Activated CD4-positive, alpha-beta memory T cell treated with anti-CD3 and anti-CD28 coated beads, Interleukin-2, amount 10 ng/mL, durations not matched to agents 7 days and 5 days (primary cell): ENCODE measurements at places on chromosomes 2 and 18. TPM values are rescaled to one million over a fixed set of nuclear protein-coding genes. Genes with fewer than 3 reads are reported as not detected.

DNA sequence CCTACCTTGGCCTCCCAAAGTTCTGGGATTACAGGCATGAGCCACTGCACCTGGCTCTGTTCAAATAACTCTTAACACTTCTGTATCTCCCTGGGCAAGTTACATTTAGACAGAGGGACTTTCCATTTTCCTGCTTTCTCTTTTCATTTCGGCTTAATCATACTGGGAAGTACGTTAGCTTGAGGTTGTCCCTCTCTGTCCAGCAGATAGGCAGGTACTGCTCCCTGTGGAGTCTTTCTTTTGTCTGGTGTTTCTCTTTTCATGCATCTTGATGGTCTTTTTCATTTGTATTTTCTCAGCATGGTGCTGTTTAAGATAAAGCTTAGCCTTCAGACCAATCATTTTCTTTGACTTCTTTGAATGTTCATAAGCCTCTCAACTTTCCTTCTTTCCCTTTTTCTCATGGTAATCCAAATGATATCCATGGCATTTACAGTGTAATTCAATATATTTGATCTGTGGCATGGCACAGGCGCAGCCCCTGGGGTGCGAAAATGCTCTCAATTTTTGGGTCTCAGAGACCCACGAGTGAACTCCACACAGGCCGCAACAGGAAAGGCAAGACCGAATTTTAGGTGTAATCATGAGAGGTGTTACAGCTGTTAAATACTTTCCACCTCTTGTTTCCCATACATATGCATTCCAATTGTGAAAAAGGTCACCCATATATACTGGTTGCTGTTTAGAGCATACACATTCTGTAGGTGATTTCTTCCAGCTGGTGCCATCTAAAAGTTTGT lies 99.9 kb upstream of the MYO3B start:
- H3K36me3 ChIP-seq = peaks cover 12% of the 10 kb centered on the region
- DNase-seq = no peak
- H3K4me1 ChIP-seq = peaks cover 2% of the 10 kb centered on the region
- no peaks in the 10 kb centered on the region for H3K27me3 ChIP-seq
- no peak overlapping the region for H3K27ac ChIP-seq
- H3K4me3 ChIP-seq = no peak overlapping the region

Gene XDH
- total RNA-seq = 1.6 TPM

Gene SGO2
- total RNA-seq = 44.2 TPM

DNA sequence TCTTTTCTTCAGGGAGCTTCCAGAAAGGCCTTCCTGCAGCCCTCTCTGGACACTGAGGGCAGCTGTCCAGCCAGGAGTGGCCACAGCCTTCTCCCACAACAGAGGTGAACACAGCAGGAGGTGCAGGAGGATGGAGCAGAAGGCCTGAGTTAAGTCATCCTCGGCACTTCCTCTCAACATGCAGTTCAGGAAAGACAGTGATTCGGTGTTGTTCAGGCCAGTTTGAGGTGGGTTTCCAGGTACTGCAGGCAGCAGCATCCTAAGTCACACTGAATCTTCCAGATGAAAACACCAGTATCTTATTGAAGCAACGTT lies 225.3 kb upstream of the PXDN start:
- H3K4me1 ChIP-seq = no peaks in the 10 kb centered on the region
- H3K36me3 ChIP-seq = no peaks in the 10 kb centered on the region
- H3K4me3 ChIP-seq = no peak overlapping the region
- H3K27me3 ChIP-seq = no peaks in the 10 kb centered on the region

GRCh38 chr2:29702276-29702675 lies 219.1 kb downstream of the ALK start:
- H3K27me3 ChIP-seq = peaks cover 2% of the 10 kb centered on the region
- H3K4me1 ChIP-seq = no peaks in the 10 kb centered on the region
- no peaks in the 10 kb centered on the region for H3K36me3 ChIP-seq
- no peak overlapping the region for H3K4me3 ChIP-seq

- no peak overlapping the region for H3K4me3 ChIP-seq
- DNase-seq = no peak
- H3K36me3 ChIP-seq = no peaks in the 10 kb centered on the region
- H3K4me1 ChIP-seq = no peaks in the 10 kb centered on the region
- no peak overlapping the region for H3K27ac ChIP-seq
- H3K27me3 ChIP-seq = peaks cover 4% of the 10 kb centered on the region
Observed at GRCh38 chr2:226211439-226211838, 588.2 kb downstream of the IRS1 start.

Gene HSBP1L1
- total RNA-seq = 9.2 TPM
